ENCODE measurements at places on chromosomes 2 and 18.

DNA sequence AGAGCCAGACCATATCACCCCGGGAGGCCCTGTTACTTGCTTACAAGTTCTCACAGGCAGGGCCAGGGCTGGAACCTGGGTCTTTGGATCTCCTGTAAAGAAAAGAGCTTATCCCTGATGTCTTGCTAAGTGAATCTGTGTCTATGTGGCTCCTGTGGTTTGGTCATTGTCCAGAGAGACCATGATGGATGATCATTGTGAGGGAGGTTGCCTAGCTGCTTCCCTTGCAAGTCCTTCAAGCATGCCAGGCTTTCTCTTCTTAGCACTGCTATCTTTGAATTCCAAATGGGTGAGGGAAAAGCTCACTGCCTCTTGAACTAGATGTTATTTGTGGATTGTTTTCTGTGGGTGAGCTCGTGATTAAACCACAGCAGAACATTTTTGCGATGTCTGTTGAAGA, 151.6 kb downstream of the FSHR start:
- no peak for DNase-seq

DNA sequence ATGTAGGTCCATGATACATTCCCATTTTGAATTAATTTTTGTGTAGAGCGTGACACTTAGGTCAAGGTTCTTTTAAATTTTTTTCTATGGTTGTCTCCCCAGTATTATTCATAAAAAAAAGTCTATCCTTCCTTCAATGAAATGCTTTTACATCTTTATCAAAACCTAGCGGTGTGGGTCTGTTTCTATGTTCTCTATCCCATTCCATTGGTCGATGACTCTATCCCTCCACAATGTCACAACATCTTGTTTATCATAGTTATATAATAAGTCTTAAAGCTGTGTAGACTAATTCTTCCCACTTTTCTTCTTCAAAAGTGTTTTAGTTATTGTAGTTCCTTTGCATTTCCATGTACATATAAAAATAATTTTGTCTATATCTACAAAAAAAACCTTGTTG, 47.2 kb upstream of the GPR17 start:
- DNase-seq, result no peak

DNA sequence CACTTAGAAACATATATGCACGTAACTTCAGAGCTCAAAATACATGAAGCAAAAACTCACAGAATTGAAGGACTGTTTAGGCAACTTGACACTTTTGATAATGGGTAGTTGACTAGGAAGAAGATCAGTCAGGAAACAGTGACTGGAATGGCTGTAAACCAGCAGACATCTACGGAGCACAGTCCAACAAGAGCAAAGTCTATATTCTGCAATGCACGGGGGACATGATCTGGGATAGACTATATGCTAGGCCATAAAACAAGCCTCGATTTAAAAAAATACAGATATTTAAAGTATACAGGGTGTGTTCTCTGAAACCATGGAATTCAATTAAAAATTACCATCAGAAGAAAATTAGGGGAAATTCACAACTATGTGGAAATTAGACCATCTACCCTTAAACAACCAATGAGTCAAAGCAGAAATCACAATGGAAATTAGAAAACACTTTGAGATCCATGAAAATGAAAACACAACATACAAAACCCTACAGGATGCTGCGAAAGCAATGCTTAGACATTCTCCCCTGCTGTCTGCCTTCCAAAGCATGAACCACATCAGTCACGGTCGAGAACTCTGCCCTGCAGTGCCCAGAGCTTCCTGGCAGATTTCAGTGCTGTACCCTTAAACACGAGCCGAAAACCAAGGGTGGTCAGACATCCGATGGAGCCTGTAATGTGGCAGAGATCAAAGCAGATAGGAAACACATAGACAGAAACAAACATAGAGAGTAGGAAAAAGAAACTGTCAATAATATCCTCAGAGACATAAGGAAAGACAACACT, 651.9 kb upstream of the HS6ST1 start:
- DNase-seq, result no peak

- no peak for DNase-seq
Observed at GRCh38 chr2:62354771-62355561, 151.0 kb downstream of the TMEM17 start.

GRCh38 chr2:105934467-105934866, 189.8 kb downstream of the NCK2 start:
- DNase-seq, result no peak

- DNase-seq, result no peak
Observed at GRCh38 chr2:133562558-133562957, 5.7 kb downstream of the NCKAP5 start.

DNA sequence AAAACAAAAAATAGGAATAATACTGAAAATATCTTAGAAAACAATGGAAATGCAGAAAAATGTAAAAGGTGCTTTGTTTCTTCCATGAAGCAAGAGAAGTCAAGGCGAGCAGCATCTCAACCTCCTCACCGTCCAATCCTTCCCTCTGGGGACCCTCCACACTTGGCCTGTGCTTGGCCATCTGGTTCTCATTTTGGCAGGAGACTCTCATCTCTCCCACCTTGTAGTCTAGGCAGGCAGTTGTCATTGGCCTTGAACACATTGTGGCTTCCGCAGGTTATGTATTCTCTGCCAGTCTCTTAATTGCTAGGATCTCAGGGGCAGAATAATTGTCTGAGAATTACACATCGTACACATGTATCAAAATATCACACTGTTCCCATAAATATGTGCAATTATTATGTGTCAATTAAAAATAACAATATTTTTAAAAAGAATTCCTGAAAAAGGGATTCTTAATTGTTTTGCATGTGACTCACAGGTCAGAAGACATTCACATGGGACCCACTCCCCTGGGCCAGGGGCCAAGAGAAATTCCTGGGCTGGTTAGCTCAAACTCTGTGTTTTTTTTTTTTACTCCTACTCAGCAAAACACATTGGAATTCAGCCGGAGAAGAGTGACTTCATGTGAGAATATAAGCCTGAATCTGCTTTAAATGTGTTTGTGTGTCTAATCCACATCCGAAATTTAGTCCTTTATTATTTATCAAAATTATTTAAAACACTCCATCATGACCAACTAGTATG, 14.0 kb upstream of the ANKRD62 start:
- DNase-seq, result no peak

GRCh38 chr2:36993841-36994620, 27.7 kb upstream of the STRN start:
- DNase-seq, result no peak
